ENCODE measurements at places on chromosomes 5 and 9.

GRCh38 chr5:179872055-179872827, 13.6 kb upstream of the MRNIP start:
- no peak for DNase-seq

- no peak for DNase-seq
Measured at GRCh38 chr9:113929634-113930389, 53.7 kb downstream of the ZNF618 start.

GRCh38 chr9:120872791-120873502, 4.0 kb downstream of the PHF19 start:
- DNase-seq, result no peak

- DNase-seq, result no peak
Measured at GRCh38 chr9:23774266-23774665, 51.8 kb downstream of the ELAVL2 start.

DNA sequence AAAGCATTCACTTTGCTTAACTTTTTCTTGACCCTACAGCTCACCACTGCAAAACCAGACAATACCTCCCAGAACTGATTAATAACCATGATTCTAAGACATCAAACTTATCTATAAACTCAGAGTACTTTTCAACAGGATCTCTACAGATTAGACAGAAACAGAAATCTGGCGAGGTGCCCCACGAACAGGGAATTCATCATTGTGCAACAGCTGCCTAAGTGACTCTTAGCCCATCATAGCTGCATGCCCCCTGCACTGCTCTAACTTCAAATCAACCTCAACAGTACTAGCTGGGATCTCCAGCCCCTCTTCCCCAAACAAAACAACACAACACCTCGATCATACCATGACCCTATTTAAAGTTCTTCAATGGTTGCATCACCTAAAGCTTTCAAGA, 16.1 kb upstream of the COL23A1 start:
- DNase-seq, result no peak

DNA sequence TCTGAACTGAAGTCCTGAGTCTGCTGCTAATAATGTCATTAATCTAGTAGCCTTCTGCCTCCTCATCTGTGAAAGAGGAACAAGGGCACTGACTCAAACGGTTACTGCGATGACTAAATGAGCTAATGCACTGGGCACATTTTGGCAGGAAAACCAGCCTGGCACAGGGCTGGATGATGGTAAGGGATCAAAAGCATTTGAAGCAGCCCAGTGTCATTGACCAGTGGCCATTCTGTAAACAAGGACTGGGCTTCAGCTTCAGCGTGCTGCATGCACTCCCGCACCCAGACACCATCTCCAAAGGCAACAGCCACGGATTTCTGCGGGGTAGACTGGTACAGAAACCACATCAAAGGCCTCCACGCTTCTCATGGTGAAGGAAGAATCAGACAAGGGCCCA, 8.0 kb downstream of the GCNT4 start:
- DNase-seq, result peak; percentile 10

- DNase-seq, result no peak
Measured at GRCh38 chr9:21904776-21905175, 89.4 kb downstream of the CDKN2A start.

GRCh38 chr5:157859227-157859575, 256 bp upstream of the CLINT1 start:
- DNase-seq, result no peak

- DNase-seq, result no peak
Measured at GRCh38 chr5:155700333-155700732, 626.6 kb upstream of the SGCD start.

DNA sequence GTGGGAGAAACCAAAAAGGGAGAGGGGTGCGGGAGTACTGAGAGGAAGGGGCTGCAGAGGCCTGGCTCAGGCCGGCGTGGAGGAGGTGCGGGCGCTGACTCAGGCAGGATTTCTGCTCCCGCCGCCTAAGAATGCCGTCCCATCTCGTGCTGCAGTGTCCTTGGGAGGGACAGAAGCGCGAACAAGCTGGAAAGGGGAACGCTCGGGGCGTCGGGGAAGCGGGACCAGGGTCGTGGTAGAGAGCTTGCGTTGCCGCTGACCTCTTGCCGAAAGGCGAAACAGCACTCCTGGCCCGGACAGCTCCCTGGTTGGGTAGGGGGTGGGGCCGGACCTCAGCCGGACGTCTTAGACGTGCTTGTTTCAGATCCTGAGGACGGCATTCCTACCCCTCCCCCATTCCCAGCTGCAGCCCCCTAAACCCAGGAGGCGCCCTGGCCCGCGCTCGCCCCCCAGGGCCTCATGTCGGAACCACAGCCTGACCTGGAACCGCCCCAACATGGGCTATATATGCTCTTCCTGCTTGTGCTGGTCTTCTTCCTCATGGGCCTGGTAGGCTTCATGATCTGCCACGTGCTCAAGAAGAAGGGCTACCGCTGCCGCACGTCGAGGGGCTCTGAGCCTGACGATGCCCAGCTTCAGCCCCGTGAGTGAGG, 1.1 kb downstream of the RELL2 start:
- peak; percentile 57 for DNase-seq

DNA sequence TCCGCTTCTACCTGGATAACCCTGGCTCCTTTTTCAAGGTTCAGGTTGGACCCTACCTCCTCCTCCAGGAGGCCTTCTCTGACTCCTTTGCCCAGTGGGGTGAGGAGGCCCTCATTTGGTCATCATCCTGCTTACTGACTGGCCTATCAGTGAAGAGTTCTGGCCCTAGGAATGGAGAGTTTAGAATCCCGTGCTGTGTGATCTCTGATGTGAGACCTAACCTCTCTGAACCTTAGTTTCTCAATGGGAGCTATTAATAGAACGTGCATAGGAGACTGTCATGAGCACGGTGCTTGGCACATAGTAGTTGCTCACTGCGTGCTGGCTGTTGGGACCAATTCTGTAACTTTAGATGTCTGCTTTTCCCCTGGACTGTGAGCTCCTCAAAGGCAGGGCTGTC, 10.3 kb downstream of the NTNG2 start:
- no peak for DNase-seq

DNA sequence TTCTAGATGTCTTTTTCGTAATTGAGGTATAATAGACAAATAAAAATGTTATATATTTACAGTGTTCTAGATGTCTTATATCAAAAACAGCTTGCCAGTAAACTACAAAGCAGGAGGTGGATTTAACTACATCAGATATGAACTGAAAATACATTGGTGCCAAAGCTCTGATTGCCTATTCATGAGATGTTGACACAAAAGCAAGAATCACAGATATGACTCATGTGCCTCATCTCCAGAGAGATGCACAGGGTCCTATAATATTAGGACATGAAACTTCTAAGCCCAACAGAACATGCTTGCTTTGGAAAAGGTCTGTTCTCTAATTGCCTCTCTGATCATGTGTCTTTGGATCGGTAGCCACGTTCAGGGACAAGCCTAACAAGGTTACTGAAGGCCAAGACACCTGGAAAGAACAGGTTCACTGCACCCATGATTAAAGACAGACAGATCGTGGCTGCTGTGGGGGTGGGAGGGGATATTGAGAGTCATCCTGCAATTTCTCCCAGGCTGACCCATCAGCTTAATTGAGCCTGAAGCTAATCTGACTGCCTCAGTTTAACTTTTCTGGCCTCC, 16.8 kb downstream of the ABCA1 start:
- DNase-seq, result no peak

Data from T-helper 2 cell (primary cell).